Stimulated activated CD8-positive, alpha-beta memory T cell treated with anti-CD3 and anti-CD28 coated beads, Interleukin-7, amount 100 ng/mL, for 1 hour (primary cell): ENCODE measurements at places on chromosomes 5 and 9.

- peak; percentile 27 for DNase-seq
Measured at GRCh38 chr9:97983589-97984187, 547 bp downstream of the ANP32B start.

- DNase-seq, result no peak
Measured at GRCh38 chr5:34525761-34526160, 130.4 kb upstream of the RAI14 start.

- no peak for DNase-seq
Measured at GRCh38 chr5:69024241-69024651, 69.6 kb upstream of the SLC30A5 start.

DNA sequence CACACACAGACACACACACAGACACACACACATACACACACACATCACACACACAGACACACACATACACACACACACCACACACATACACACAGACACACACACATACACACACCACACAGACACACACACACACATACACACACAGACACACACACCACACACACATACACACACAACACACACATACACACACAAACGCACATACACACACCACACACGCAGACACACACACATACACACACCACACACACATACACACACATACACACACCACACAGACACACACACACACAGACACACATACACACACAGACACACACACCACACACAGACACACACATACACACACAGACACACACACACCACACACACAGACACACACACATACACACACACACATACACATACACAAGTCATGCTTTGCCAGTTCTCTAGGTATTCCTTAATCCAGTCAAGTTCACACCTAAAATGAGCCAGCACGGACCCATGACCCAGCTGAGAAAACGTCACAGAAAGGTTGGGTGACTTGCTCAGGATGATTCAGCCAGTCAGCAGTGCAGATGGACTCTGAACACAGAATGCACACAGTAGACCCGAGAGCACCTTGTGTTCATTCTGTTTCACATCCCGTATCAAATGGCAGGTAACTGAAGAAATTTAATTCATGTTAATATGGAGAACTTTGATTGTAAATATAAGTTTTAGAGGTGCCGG is 746.4 kb downstream of the MTRR start:
- no peak for DNase-seq

DNA sequence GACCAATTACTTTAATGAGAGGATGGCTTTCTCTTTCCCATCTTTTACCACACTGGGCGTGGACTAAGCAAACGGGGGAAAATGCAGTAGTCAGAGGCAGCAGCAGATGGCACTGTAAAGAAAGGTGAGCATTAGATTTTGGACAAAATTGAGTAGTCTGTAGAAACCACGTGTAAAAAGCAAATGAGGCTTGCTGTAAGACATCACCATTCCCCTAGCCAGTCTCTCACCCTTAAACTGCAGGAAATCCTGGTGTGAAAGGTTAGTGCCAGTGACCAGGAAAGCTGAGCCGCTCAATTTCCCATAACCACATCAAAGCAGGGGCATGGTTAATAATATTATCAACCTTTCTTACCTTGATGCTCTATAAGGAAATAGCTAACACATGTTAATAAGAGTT is 31.8 kb downstream of the SPATA31C2 start:
- no peak for DNase-seq

DNA sequence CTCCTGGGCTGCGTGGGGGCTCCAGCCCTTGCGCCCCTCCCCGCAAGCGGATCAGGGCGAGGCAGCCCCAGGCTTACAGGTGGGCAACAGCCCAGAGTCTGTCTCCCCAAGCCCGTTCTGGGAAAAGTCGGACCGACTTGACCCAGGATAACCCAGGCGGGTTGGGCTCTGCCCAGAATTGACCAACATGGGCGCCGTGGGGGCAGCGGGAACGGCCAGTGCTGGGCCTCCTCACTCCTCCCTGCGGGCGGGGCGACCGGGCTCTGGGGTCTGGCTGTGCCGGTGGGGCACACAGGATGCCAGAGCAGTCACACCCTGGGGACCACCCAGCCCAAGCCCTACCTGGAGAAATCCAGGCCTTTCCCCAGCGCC is 15.3 kb upstream of the SYNPO start:
- no peak for DNase-seq

- no peak for DNase-seq
Measured at GRCh38 chr5:4661326-4661725, 478.8 kb upstream of the ADAMTS16 start.

GRCh38 chr5:40842351-40842750 is 1.2 kb downstream of the CARD6 start:
- DNase-seq, result no peak

GRCh38 chr5:100496296-100496695 is 38.9 kb upstream of the FAM174A start:
- DNase-seq, result no peak

DNA sequence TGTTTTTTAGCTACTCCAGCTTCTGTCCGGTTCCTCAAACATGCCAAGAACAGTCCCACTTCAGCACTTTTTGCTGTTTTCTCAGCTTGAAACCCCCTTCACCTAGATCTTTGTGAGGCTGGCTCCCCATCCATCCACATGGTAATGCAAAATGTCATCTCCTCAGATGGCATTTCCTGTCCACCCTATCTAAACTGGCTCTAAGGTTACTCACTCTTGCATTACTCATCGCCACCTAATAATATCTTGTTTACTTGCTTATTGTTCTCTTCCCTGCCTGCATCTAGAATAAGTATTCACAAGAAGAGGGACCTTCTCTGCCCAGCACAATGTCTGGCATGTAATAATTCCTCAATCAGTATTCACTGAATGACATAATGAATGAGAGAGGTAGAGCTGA is 220.1 kb downstream of the FAM114A2 start:
- no peak for DNase-seq

- DNase-seq, result no peak
Measured at GRCh38 chr9:20592673-20593072, 29.6 kb downstream of the MLLT3 start.

GRCh38 chr5:103454770-103455169 is 107.8 kb downstream of the NUDT12 start:
- DNase-seq, result no peak

- DNase-seq, result no peak
Measured at GRCh38 chr5:139966856-139967255, 76.2 kb downstream of the NRG2 start.

- DNase-seq, result no peak
Measured at GRCh38 chr9:134393582-134394280, 67.5 kb downstream of the RXRA start.

GRCh38 chr5:62284946-62285891 is 20.8 kb upstream of the KIF2A start:
- DNase-seq, result no peak

GRCh38 chr5:134003064-134003816 is 1.5 kb downstream of the VDAC1 start:
- DNase-seq, result no peak

DNA sequence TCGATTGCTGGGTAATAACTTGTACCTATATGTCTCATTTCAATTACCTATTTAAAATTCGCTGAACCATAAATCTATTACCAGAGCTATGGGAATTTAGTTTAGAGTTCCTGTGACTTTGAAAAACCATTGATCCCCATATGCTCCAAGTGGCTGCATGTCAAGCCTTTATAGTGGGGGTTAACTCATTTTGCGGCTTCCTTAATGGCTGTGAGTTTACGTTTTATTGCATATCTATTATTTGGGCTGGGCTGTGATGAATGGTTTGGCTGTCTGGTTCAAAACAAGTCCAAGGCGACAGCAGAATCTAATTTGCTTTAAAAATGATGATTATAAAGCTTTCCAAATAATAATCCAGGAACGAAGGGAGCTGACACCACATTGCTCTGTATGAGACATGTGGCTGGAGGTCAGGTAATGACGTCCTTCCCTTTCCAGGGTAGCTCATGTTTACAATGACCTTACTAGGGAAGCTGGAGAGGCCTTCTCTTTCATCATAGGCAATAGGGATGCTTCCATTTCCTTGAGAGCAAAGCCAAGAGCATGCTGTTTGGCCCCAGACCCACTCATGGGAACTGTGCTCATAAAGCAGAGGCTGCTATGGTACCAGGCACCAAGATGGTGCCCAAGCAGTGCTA is 258.3 kb downstream of the HSPA4 start:
- DNase-seq, result no peak

DNA sequence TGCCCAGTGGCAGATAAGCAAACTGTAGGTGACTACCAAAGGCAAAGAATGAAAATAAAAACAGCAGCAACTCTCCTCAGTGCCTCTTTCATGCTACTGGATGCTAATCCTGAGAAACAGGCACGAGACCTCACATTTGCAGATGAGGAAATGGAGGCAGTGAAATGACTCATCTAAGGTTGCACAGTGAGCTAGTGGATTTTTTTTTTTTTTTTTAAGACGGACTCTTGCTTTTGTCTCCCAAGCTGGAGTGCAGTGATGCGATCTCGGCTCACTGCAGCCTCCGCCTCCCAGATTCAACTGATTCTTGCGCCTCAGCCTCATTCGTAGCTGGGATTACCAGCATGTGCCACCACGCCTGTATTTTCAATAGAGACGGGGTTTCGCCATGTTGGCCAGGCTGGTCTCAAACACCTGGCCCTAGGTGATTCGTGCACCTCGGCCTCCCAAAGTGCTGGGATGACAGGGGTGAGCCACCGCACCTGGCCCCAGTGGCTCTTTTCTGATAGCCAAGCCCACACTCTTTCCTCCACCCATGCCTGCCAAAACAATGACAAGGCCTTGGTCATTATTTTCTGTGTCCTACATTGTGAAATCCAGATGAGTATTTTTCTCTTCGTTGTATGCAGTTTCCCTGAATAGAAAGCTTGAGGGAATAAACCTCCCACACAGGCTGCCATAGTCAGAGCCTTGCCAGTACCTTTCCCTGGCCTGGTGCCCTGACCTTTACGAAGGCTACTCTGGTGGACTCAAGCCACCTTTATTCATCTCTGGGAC is 19.2 kb downstream of the DOCK2 start:
- no peak for DNase-seq

DNA sequence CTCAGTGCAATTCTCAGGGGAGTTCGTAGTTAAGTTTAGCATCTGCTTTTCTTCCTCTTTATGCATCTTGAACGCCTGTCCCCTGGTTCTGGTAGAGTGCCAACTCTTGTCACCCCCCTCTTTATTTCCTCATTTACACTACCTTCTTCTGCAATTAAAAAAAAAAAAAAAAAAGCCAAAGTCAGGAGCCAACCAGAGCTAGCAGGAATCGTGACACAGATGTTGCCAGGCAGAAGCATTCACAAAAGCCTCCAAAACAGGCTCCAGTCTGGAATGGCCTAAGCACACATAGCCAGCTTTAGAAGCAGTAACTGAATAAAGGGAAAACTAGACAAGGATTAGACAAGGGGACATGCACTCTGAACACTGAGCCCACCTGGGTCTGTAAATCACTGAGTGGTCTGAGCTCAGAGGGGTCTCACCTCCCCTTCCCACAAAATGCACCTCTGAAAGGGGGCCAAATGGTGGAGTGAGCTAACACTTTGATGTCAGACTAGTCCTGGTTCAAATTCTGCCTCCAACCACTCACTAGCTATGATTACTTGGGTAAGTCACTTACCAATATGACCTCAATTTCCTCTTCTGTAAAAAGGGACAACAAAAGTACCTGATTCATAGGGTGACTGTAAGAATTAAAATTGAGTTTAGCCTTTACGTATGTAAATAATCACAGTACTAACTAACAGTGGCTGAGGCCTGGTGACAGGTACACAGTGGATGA is 2.0 kb downstream of the CD74 start:
- DNase-seq, result no peak

- DNase-seq, result no peak
Measured at GRCh38 chr5:173239233-173239593, 4.2 kb upstream of the NKX2-5 start.

DNA sequence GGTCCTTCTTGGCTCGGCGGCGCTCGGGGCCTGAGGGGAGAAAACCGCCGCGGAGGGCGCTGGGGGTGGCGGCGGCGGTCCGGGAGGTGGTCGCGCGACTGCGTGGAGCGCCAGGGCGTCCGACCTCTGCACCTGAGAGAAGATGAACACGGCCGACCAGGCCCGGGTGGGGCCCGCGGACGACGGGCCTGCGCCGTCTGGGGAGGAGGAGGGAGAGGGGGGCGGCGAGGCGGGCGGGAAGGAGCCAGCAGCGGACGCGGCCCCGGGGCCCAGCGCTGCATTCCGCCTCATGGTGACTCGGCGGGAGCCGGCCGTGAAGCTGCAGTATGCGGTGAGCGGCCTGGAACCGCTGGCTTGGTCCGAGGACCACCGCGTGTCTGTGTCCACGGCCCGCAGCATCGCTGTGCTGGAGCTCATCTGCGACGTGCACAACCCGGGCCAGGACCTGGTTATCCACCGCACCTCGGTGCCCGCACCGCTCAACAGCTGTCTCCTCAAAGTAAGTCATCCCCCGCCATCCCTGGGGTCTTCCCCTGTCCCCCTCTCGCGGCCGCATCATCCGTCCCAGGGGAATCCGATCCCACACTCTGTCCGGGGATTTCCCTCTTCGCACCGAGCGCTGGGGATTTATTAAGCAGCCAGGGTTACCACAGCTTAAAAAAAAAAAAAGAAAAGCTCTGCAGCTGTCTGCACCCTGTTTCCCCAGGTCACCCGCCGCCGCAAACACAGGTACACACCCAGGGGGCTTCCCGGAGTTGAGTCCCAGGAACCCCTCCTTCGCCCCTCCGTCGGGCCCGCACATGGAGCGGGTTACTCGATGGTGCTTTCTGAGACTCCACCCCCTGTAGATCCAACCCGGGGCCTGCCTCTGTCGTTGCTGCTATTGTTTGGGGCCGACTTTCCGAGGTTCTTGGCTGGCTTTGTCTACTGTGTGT is at the start of gene GTF3C4:
GTF3C4 (plus strand) TSS at position 8 of the 935 bp plus-strand sequence; CDS start at position 143, 135 bp downstream.
- peak; percentile 14 for DNase-seq

GRCh38 chr9:89482056-89482851 is 15.7 kb downstream of the SEMA4D start:
- DNase-seq, result no peak

- no peak for DNase-seq
Measured at GRCh38 chr5:25481463-25481862, 836.7 kb upstream of the CDH10 start.

- DNase-seq, result no peak
Measured at GRCh38 chr5:16819522-16820167, 116.4 kb downstream of the MYO10 start.

DNA sequence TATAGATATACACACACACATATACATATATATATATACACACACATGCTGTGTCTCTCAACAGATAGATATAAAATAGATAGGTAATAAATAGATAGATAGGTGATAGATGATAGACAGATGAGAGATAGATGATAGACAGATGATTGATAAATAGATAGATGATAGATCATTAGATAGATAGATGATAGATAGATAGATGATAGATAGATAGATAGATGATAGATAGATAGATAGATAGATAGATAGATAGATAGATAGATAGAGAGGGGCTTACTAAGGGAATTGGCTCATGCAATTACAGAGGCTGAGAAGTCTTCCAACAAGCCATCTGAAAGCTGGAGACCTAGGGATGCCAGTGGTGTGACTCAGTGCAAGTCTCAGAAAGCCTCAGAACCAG is 394.5 kb downstream of the ICE1 start:
- no peak for DNase-seq

DNA sequence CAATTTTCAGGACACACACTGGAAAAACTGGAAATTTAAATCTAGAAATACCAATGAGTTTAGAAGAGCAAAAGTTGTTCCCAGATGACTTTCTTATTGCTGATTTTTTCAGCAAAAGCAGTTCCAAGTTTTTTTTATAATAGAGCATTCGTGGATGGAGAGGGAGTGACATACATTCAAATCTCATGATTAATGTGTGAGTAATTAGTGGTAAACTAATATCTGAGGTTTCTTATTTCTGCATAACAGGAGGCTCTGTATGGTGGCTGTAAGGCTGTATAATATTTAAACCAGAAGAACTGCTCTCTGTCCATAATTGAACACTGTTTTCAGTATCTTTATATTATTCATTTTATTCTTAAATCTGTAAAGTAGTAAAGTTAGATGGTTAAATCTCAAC is 25.8 kb downstream of the LYSMD3 start:
- no peak for DNase-seq
